ENCODE measurements at places on chromosomes 12 and 14.
A peak's percentile ranks its signal among the peaks of the same experiment; 100 is the strongest.

- no peak for DNase-seq
Observed at GRCh38 chr12:91973813-91974212, 171.8 kb downstream of the BTG1 start.

- peak; percentile 80 for DNase-seq
Observed at GRCh38 chr14:38078393-38078792, 129.3 kb upstream of the SSTR1 start.

DNA sequence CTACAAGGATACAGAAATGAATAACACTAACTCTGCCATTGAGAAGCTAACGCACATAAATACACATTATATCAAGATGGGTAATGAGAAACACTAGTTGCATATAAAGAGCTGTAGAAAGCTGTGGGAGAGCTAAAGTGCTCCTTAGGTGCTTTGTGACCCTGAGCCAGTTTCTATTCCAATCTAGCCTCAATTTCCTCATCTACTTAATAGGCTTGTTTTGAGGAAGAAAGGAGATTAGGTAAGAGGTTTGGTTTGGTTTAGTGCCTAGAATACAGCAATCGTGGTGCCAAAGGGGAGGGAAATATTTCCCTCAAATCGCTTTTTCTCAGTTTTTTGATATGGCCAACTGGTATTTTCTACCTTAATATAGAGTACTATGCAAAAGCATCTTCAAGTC lies 994 bp downstream of the SRP54 start:
- no peak for DNase-seq

- DNase-seq: no peak
Observed at GRCh38 chr12:88805286-88805685, 225.0 kb upstream of the KITLG start.

GRCh38 chr12:123142518-123142840 lies 8.4 kb downstream of the PITPNM2 start:
- no peak for DNase-seq

GRCh38 chr14:102164241-102164641 lies 24.5 kb downstream of the WDR20 start:
- DNase-seq: no peak
